Right hindlimb (tissue), 1 donor: ENCODE measurements at places on chromosomes 3 and 15.
A peak's percentile ranks its signal among the peaks of the same experiment; 100 is the strongest.

- peak; percentile 98 for DNase-seq
Measured at GRCh38 chr3:194265505-194265892, 85.6 kb downstream of the CPN2 start.

- DNase-seq = no peak
Measured at GRCh38 chr3:151468284-151468917, 7.5 kb upstream of the IGSF10 start.

GRCh38 chr3:16740515-16740914 lies 135.3 kb upstream of the DAZL start:
- DNase-seq = no peak

GRCh38 chr3:33962396-33962795 lies 164.0 kb downstream of the PDCD6IP start:
- DNase-seq = no peak

DNA sequence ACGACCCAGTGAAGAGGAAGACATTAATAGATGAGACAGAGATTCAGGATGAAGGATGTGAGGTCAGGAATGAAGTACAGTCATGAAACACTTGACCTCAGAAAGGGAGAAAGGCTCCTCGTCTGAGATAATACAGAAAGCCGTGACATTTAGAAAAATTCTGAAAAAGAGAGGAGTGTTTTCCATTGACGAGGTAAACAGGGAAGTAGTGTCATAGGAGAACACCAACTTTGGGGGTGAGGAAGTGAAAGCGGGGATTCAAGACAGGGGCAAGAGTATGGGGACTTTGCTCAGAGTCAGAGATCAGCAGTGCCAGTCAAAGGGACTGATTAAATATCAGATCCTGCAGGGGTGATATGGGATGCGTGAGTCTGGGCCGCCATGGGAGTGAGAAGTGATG lies 160.9 kb downstream of the PLCL2 start:
- no peak for DNase-seq

DNA sequence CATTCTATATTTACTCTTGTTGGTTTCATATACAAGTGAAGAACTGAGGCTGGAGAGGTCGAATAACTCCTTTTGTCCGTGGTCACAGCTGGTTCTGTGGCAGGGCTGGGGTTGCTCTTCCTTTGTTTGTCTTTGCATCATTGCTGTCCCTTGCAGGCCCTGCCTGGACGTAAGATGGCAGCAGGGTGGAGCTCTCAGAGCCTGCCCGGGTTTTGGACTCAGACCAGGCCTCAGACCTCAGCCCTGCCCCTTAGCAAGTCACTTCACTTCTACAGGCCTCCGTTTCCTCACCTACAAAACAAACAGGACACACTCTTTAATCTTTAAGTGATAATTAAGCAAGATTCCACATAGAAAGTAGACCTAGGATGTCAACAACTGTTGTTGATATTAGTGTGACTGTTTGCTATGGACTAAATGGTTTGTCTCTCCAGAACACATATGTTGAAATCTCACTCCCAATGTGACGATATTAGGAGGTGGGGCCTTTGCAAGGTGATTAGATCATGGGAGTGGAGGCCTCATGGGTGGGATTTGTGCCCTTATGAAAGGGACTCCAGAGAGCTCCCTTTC lies 65.6 kb upstream of the PLXNA1 start:
- no peak for DNase-seq

DNA sequence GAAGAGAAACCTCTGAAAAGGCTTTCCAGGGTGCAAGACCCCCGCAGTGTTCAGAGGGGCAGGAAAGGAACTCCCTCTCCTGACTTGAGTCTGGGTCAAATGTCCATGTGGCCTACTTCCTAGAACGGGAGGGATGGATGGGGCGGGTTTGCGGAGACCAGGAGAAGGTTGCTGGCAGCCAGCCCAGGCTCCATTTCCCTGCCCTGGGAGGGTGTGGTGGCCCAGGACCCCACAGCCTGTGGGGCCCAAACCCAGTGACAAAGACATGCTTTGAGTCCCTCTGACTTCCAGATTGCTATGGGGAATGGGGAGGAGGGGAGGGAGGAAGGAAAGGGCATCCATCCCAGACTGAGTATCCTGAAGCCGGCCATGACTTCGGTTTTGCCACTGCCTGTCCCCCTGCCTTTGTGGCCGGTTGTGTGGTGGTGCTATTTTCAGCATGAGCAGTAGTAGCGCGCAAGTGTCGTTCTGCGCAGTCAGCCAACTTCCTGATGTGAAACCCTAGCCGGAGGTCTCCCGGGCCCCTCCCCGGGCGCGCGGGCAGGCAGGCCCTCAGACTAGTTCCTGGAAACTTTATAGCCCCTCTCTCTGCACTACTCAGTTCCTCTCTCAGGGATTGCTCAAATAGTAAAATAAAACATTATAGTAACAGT lies 24.4 kb downstream of the MAGEF1 start:
- DNase-seq = peak; percentile 92

DNA sequence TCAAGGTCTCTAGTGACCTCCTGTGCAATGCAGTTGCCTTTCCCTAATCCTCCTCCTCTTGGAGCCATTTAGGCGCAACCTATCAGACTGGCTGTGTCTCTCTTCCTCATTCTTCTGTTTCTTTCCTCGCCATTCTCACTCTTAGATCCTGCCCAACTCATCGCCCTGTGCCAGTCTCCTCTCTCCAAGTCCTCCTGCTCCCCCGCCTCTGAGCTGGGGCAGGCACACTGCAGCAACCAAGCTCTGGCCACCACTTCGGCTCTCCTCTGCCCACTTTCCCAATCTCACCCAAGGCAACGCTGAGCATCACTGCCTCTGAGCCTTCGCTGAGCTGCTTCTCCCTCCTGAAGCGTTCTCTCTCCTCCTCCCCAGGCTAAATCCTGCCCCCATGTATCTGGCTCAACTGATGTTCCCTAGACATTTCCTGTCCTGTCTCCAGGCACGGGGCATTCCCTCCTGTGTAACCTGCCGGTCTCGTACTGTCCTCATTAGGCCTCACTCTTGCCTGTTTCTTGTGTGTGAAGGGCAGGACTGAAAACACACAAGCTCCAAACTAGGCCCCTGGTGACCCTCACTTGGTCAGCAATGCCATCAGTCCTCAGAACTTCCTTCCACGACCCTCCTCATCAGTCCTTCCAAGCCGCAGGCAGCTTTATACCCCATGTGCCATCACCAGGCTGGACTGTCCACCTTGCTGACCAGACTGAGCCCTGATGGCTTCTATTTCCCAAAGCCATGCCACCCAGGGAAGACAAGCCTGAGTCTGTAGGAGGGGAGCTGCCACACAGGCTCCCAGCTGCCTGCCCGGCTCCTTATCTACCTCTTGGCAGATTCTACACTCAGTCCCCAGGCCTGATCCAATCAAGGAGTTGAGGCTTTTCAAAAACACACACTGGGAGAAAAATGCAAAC lies 85.6 kb downstream of the SEC22A start:
- no peak for DNase-seq

DNA sequence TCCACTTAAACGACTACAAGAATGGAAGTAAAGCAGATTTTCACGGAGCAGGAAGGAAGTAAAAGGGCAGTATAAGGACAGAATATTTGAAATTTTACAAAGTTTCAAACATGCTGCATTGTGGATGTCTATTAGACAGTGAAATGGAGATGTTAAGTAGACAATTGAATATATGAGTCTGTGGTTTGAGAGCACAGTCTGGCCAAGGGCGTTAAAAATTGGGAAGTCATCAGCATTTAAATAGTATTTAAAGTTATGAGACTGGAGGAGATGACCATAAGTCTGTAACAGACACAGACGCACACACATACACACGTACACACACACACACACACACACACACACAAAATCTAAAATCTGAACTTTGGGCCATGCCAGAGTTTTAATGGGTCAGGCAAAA lies 935.9 kb downstream of the EPHA3 start:
- no peak for DNase-seq

GRCh38 chr3:134374105-134374790 lies at the start of gene AMOTL2:
Gene AMOTL2 (minus strand): TSS chr3:134374447. CDS start chr3:134371433, 3,014 bp downstream.
- DNase-seq = peak; percentile 95

DNA sequence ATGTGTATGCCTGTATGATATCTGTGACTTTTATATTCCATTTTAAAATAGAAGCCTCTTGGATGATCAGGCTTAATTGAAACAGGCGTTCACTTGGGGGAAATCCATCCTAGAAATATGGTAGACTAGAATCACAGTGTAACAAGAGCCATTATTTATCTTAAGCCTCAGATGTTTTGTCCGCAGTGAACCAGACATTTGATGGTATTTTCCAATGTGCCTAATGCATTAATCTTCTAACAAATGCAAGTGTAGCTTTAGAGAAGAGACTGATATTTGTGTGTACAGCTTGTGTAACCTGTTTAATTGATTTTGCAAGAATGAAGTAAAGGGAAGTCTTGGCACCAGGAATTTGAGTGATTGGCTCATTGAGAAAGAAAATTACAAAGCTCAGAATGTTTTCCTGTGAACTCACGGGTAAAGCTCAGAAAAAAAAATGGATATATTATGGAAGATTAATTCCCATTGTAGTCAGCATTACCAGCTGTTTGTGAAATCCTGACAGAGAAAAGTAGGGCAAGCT lies 155.7 kb downstream of the SV2B start:
- no peak for DNase-seq

DNA sequence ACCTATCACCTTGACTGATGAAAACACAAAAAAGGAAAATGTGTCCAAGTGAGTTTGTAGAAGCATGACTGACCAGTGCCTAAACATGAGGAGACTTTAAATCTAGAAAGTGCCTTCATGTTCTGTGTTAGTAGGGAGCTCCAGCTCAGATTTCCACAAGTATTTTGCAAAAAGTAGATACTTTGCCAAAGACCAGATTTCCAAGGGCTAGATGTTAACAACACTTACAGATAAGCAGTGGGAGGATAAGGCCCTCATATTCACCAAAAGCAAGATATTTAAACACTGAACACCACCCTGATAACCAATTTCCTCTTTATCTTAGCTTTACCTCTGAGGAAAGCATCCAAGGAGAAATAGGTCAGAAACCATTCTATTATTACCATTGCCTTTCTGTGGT lies 91.0 kb downstream of the MYO5A start:
- no peak for DNase-seq

DNA sequence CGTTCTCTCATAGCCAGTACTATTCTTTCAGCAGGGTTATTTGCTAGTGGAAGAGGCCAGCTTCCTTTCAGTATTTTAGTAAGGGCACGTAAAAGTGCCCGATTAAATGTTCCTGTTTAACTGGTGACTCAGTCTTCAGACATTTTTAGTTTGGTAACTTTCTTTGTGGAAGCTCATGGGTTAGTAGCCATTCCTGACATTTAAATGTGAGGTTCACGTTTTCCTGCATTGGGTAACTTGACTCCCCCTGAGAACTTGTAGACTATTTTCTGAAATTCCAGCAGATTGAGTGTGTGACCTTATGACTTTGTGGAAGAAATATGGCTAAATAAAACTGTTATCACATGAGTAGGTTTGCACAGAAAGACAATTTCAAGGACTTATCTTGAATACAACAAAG lies 16.9 kb downstream of the ABHD2 start:
- no peak for DNase-seq

GRCh38 chr3:184658223-184658928 lies 53.5 kb downstream of the MAGEF1 start:
- peak; percentile 73 for DNase-seq

- DNase-seq = no peak
Measured at GRCh38 chr3:27324686-27325085, 44.5 kb downstream of the NEK10 start.

GRCh38 chr15:55916666-55917409 lies 76.6 kb downstream of the NEDD4 start:
- no peak for DNase-seq

- no peak for DNase-seq
Measured at GRCh38 chr3:2826453-2826852, 283.7 kb downstream of the IL5RA start.

- no peak for DNase-seq
Measured at GRCh38 chr3:131795390-131796090, 239.3 kb downstream of the CPNE4 start.

GRCh38 chr3:140051019-140051957 lies 116.3 kb downstream of the CLSTN2 start:
- peak; percentile 25 for DNase-seq

GRCh38 chr15:42919799-42920518 lies 619 bp downstream of the TTBK2 start:
- DNase-seq = peak; percentile 73
